ENCODE measurements at places on chromosomes 13 and 19.

- DNase-seq: no peak
Observed at GRCh38 chr19:41850381-41850780, 5.5 kb downstream of the DMRTC2 start.

DNA sequence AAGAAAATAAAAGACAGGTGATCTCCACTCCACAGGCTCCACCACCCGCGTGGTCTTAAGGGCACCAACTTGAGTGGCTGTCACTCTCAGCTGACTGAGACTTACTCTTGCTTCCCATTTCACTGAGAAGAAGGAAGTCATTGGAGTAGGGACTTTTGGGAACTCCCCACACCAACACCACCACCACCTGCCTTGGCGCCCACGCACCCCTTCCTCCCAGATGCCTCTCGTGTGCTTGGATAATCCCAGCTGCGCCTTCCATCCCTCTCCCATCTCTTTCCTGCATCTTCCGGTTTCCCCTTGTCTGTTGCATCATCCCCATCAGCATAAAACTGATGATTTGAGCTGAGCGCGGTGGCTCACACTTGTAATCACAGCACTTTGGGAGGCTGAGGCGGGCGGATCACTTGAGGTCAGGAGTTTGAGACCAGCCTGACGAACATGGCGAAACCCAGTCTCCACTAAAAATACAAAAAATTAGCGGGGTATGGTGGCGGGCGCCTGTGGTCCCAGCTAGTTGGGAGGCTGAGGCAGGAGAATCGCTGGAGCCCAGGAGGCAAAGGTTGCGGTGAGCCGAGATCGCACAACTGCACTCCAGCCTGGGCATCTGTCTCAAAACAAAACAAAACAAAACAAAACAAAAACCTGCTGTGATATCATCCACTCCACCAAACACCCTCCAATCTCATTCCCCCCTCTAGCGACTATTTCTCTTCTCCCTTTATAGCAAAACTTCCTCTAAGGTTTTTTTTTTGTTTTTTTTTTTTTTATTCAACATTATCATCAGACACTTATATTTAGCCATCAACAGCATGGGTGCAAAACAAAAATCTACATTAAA lies 25.5 kb downstream of the AP2S1 start:
- no peak for DNase-seq

DNA sequence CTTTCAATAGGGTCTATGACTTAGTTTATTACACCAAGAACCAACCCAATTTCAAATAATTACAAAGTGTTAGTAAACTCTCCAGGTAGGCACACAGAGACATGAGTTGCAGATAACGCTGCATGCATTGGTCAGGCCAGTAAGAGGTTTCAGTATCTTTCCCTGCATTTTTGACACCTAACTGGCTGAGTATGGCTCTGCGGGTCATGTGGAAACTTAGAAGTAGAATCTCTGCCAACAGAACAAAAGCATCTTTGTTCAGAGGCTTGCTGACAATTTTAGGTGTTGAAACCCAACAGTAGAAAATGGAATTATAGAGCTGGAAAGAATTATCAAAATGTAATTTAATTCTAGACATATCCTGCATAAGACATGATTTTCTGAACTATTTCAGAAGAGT lies 25.3 kb downstream of the HTR2A start:
- no peak for DNase-seq

DNA sequence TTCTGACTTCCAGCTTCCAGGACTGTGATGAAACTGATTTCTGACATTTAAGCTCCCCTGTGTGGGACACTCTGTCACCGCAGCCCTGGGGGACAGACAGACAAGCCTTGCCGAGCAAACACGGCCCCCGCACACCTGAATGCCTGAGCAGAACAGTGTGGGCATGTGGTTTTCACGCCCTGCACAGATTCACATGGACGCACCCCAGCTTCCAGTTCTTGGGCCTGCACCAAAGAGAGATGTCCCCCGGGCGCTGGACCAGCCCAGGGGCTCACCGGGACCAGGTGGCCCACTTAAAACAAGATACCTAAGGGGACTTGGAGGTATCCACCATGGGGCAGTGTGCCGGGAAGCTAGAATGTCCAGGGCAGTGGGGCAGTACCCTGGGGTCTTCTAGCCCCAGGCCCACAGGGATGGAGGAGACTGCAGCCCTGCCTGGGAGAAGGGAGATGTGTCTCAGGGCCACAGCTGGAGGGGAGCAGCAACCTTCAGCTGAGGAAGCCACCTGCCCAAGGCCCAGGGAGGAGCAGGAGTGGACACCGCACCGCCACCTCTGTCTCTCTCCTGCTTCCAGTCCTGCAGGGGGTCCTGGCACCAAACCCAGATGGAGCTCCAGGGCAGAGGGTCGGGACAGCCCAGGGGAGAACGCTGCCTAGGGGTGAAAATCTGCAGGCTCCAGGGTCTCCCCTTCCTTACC lies 50.5 kb downstream of the SOX1 start:
- DNase-seq: no peak

DNA sequence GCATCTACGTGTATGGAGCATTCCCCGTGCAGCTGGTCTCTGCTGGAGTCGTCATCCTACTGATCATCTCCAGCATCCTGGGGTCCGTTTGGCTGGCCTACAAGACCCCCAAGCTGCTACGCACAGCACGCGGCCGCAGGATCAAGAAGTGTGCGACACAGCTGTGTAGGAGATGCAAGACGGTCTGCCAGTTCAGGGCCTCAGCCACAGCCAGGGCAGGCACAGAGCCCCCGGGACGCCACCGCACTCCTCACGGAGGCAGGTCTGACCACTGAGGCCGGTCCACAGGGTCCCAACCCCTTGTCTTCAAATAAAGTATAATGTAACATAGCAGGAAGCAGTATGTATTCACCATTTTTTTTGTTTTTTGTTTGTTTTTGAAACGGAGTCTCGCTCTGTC lies 6.1 kb downstream of the PRR22 start:
- DNase-seq: no peak

- peak; percentile 37 for DNase-seq
Observed at GRCh38 chr19:46489445-46490272, 6.0 kb downstream of the PNMA8B start.

DNA sequence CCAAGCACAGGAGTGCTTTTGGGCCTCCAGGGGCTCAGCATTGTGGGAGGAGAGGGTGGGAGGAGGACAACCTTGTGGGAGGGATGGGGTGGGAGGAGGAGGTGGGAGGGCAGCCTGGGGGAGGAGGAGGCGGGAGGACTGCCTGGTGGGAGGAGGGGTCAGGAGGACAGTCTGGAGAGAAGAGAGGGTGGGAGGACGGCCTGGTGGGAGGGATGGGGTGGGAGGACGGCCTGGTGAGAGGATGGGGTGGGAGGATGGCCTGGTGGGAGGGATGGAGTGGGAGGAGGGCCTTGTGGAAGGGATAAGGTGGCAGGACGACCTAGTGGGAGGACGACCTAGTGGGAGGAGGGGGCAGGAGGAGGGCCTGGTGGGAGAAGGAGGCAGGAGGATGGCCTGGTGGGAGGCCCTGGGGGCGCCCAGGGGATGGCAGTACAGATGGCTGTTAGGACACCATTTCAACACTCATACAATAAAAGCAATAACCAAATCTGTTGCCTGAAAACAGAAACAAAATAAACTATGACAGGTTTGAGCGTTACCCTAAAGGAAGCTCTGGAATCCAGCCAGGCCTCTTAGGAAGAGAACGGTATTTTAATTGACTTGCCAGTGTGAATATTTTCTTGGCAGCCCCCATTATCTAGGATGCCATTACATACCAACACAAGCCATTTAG lies 63.7 kb downstream of the CRYL1 start:
- DNase-seq: no peak

DNA sequence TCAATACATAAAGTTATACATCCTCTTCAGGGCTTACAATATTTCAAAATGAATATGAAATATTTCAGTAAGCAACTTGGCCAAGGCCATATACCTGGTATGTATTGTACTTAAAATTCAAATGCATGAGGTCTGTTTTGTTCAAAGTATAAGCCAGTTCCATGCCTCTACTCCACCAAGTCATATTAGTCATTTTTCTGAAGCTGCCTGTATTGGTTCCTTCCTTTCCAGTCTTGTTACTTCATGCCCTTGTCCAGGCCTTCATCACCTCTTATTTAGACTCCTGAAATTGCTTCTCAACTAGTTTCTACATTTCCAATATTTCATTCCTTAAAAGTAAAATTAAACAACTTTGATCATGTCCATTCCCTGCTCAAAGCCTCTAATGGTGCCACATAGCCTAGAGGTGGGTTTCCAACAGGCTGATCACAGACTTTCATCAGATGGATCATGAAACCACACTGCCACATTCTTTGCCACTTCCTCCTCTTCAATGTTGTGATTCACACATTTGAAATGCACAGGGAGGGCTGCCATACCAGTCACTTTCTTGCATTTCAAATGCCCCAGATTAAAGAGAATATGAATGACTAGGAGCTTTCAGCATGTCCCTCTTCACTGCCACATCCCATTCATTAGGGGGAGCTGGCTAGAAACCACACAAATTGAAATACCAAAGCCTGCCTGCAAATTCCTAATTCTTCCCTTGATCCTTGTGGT lies 424.1 kb upstream of the DACH1 start:
- DNase-seq: no peak

GRCh38 chr13:79486433-79487188 lies 5.7 kb downstream of the NDFIP2 start:
- no peak for DNase-seq

DNA sequence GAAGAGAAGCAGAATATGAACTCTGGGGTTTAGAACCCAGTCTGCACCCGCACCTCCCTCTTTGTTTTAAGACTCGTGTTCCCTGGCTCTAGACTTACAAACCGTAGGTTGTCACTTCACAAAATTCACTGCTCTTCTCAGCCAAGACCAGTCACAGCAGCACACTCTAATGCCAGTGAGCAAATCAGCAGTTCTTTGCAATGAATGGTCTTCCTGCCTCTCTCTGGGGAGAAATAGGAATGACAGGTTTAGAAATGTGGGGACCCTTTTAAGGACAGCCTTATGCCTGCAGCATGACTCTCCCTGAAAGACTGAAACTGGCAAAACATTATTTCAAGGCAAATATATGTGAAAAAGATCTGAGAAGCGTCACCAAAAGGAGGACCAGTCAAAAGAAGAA lies 156.9 kb downstream of the KCTD15 start:
- DNase-seq: no peak

DNA sequence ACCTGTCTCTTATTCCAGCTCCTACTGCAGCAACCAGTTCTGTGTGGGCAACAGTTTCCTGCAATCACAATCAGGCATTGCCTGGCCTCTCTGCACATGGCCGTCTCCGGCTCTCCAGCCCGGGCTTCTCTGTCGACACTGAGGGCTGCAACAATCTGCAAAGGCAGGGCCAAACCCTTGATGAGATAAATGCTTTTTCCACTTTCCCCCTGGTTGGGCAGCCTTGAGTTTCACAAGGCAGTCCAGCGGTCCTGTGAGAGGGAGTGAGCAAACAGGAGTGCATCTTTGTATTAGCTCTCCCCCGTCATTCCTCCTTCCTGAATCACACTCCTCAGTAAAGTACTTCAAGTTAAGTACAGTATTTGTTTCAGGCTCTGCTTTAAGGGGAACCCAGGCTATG lies 40.7 kb upstream of the VWA8 start:
- DNase-seq: no peak

DNA sequence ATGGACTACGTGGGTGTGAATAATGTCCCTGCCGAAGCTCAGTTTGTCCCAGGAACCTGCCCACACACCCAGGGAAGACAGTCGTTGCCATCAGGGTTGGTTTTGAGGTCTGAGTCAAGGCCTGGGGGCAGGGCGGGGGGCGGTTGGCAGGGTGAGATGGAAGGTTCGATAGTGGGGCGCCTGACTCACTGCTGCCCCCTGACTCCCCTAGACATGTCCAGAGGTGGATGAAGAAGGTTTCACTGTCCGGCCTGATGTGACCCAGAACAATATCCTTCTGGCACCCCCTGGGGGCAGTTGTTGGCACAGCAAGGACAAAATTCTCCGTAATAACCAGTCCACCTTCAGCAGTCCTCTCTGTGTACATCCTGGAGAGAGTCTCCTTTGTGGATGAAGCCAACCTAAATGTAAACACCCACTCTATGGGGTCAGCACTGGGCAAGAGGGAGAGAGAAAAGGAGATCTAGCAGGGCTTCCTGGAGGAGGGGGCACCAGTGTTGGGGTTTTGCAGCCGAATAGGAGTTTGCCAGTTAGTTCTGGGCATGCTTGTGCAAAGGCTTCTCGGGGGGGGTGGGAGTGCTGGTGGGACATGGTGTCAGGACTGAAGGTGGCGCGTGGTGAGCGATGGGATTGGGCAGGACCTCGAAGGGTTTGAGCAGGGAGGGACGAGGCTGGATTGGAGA lies 19.6 kb upstream of the B3GNT3 start:
- peak; percentile 76 for DNase-seq

DNA sequence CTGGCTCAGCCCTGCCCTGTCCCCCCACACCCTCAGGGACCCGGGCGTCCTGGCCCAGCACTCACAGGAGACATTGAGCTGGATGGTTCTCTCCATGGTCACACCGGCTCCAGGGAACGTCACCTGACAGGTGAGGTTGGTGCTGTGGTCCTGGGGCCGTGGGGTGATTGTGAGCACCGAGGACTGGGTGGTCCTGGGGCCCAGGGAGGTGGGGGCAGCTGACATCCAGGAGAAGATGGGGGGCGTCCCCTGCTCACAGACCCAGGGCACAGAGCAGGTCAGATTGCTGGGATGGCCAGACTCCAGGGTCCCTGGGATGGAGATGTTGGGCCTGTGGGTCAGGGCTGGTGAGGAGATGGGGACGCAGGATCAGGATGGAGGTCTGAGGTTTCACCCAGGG lies 854 bp downstream of the SIGLEC6 start:
- DNase-seq: no peak

- no peak for DNase-seq
Observed at GRCh38 chr19:56174550-56174949, 1.3 kb upstream of the GALP start.

DNA sequence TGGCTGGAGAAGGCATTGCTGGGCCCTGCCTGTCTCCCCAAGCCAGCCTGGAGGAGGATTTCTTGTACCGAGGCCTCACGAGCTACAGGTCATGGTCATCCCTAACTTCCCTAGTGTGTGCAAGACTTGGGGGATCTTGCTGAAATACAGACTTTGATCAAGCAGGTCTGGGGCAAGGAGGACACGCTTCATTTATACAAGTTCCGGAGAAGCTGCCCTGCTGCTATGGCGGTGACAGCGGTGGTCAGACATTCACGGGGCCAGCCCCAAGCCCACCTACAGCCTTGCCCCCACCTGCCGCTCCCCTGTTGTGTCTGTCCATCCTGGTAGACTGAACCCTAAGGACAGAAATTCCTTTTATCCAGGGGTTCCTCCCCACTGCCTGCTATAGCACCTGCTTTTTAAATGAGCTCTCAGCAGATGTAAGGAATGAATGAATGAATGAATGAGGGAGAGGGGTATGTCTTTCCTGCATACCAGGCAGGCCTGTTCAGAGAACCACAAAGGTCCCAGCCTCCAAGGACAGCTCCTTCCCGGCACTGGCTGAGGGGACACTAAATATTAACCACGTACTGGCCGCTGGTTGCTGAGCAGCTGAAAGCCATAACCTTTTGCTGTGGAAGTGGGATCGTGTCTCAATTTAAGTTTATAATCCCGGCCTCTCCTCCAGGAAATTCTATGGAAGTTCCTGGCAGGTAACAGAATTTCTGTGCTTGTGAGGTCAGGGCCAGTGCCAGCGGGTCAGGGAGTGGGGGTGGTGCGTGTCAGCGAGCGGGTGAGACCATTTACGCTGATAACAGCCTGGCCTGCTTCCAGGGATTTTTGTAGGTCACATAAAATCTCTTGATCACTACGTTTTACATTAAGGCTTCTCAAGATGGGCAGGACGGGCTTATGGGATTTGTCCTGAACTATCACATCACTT lies 27.1 kb downstream of the TSSK6 start:
- peak; percentile 67 for DNase-seq
